T-cell (primary cell): ENCODE measurements at places on chromosomes 3 and 15. TPM values are rescaled to one million over a fixed set of nuclear protein-coding genes. Genes with fewer than 3 reads are reported as not detected.

The TRAIP gene
- total RNA-seq = 5.7 TPM

The SI gene
- total RNA-seq = not detected

The PLA2G4D gene
- not detected for total RNA-seq

The RTP3 gene
- not detected for total RNA-seq
